Transverse colon (tissue), 4 donors: ENCODE measurements at places on chromosomes 5 and 9.

- no peak for DNase-seq
Measured at GRCh38 chr9:21268347-21268657, 28.5 kb upstream of the IFNA14 start.

DNA sequence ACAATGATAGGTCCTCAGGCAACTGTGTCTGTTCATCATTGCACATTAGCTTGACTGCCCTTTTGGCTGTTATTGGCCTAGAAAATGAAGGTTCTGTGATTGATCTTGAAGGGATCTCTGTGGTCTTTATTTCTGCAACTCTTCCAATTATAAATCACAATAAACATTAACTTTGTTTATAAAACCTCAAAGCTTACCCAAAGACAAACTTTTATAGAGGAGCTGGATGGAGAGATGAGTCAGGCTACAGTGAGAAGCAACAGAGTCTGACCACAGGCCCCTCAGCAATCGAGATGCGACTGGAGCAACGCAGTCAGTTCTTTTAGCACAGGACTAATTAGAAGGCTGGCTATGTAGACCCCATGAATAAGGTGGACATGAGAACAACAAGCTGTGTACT is 5.3 kb downstream of the MACROH2A1 start:
- DNase-seq: no peak

- no peak for DNase-seq
Measured at GRCh38 chr5:116669261-116670031, 94.8 kb upstream of the SEMA6A start.

- DNase-seq: no peak
Measured at GRCh38 chr5:180474569-180474968, 19.6 kb upstream of the CNOT6 start.

DNA sequence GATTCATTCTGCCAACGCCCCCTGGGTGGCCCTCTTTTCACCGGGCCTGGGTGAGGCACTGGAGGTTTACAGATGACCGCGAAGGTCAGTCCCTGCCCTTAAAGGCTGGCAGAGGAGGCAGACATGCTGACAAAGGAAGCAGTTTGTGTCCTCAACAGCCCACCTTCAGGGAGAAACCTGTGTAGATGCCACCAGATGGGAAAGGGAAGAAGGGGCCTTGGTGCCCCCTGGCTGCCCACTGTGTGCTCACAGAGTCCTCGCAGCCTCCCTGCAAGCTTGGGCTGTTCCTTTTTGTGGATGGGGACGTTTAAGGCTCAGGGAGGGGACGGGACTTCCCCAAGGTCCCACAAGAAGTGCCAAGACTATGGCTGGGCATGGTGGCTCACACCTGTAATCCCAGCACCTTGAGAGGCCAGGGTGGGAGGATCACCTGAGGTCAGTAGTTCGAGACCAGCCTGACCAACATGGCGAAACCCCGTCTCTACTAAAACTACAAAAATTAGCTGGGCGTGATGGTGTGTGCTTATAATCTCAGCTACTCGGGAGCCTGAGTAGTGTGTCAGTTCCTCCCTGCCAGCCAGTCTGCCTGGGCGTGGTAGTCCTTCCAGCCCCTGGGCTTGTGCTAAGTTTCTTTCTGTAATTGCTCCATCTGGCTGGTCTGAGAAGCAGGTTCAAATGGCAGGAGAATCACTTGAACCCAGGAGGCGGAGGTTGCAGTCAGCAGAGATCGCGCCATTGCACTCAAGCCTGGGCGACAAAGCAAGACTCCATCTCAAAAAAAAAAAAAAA is 36.2 kb downstream of the NEK6 start:
- DNase-seq: no peak

GRCh38 chr5:41831155-41831554 is 39.1 kb downstream of the OXCT1 start:
- DNase-seq: no peak

- DNase-seq: no peak
Measured at GRCh38 chr9:6600426-6600825, 45.1 kb downstream of the GLDC start.

GRCh38 chr5:25858019-25858418 is 1180.4 kb downstream of the CDH9 start:
- DNase-seq: no peak
